ENCODE measurements at places on chromosomes 16 and 17. TPM values are rescaled to one million over a fixed set of nuclear protein-coding genes. Genes with fewer than 3 reads are reported as not detected.

The CD300A gene
- 8.2 TPM for total RNA-seq

The IGSF6 gene
- 8.1 TPM for total RNA-seq

- no peaks in the 10 kb centered on the region for H3K36me3 ChIP-seq
- H3K4me3 ChIP-seq: no peak overlapping the region
- no peaks in the 10 kb centered on the region for H3K27me3 ChIP-seq
- no peaks in the 10 kb centered on the region for H3K4me1 ChIP-seq
- DNase-seq: no peak
- H3K27ac ChIP-seq: no peak overlapping the region
These were observed 3.3 kb downstream of the PHLPP2 start for GRCh38 chr16:71721066-71721740.

- no peaks in the 10 kb centered on the region for H3K27me3 ChIP-seq
- H3K27ac ChIP-seq: no peak overlapping the region
- H3K36me3 ChIP-seq: no peaks in the 10 kb centered on the region
- no peak overlapping the region for H3K4me3 ChIP-seq
- no peaks in the 10 kb centered on the region for H3K4me1 ChIP-seq
These were observed 13.2 kb upstream of the SCNN1B start for GRCh38 chr16:23288726-23289512.

- no peak overlapping the region for H3K4me3 ChIP-seq
- H3K4me1 ChIP-seq: peaks cover 7% of the 10 kb centered on the region
- no peaks in the 10 kb centered on the region for H3K27me3 ChIP-seq
- H3K36me3 ChIP-seq: peaks cover 22% of the 10 kb centered on the region
These were observed 4.3 kb downstream of the POLG2 start for GRCh38 chr17:64492481-64493109.

DNA sequence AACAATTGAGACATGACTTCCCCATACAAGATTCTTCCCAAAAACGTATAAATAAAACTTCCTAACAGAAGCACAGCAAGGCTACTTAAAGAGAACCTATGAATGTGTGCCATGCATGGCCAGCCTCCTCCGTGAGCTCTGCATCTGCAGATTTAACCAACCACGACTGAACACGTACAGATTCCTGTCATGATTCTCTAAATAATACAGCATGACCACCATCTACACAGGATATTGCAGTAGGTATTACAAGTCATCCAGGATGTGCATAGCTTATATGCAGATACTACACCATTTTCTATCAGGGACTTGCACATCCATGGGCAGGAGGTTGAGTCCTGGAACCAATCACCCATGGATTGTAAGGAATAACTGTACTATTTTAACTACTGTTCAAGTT lies 1.4 kb upstream of the QRICH2 start:
- H3K27me3 ChIP-seq: no peaks in the 10 kb centered on the region
- no peak overlapping the region for H3K4me3 ChIP-seq
- no peak overlapping the region for H3K27ac ChIP-seq
- H3K36me3 ChIP-seq: peaks cover 3% of the 10 kb centered on the region

DNA sequence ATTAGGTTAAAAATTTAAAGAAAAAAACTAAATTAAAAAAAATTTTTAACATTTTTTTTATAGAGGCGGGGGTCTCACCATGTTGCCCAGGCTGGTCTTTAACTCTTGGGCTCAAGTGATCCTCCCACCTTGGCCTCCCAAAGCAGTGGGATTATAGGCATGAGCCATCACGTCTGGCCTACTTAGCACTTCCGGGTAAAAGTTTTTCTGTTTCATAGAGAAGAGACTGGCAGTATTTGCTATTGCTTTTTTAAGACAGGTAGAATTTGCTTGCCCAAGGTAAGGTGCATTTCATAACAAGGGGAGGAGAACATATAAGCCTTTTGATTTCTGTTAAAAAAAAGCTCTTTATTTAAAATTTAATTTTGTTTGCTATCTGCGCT lies 12.0 kb upstream of the HAPSTR1 start:
- H3K4me1 ChIP-seq: no peaks in the 10 kb centered on the region
- H3K4me3 ChIP-seq: no peak overlapping the region
- no peak for DNase-seq
- H3K36me3 ChIP-seq: no peaks in the 10 kb centered on the region

- H3K27me3 ChIP-seq: no peaks in the 10 kb centered on the region
- H3K36me3 ChIP-seq: no peaks in the 10 kb centered on the region
- no peaks in the 10 kb centered on the region for H3K4me1 ChIP-seq
- no peak overlapping the region for H3K4me3 ChIP-seq
- no peak overlapping the region for H3K27ac ChIP-seq
These were observed 12.0 kb upstream of the MED13 start for GRCh38 chr17:62076864-62077788.

DNA sequence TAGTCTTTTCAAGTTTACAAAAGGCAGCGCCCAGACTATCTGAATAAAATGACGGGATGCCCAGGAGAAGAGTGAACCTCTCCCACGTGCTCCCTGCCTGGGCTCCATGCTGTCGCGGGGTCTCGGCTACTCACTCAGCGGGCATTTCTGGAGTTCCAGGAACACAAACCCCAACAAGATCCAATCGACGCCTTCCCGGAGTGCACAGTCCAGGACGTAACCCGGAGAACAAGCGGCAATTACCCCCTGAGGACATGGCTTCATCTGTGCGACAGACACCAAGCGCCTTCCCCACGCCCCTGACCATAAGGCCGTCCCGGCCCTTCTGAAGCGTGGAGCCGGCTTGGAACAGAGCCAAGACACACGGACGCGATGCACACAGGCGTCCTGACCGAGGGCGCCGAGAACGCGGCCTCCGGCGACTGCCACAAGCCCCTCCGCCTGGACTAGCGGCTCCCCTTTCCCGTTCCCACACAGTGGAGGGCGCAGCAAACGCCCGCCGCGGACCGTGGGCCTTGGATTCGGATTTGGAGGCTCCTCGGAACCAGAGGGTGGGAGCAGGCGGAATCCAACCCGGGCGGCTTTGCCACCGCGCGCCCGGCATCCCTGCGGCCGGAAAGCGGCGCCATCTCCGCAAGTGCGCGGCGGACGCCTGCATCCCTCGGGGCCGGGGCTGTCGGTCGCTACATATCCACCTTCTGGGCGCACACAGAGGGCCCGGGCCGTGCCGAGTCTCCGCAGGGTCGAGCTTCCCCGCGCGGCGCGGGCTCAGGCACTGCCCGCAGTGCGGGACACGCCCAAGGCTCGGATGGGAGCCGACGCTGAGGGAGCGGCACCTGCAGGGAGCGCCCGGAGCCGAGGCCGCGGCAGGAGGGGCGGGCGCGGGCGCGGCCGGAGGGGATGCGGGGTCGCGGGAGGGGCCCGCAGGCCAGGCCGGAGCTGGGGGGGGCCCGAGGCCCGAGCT lies 725 bp downstream of the ABCA3 start:
- no peaks in the 10 kb centered on the region for H3K36me3 ChIP-seq
- no peak overlapping the region for H3K27ac ChIP-seq
- peak; percentile 79 for DNase-seq
- H3K27me3 ChIP-seq: peaks cover 10% of the 10 kb centered on the region
- no peaks in the 10 kb centered on the region for H3K4me1 ChIP-seq

GRCh38 chr16:54779549-54779948 lies 151.1 kb upstream of the IRX5 start:
- H3K4me3 ChIP-seq: no peak overlapping the region
- H3K4me1 ChIP-seq: no peaks in the 10 kb centered on the region
- H3K27me3 ChIP-seq: no peaks in the 10 kb centered on the region
- H3K36me3 ChIP-seq: no peaks in the 10 kb centered on the region
- H3K27ac ChIP-seq: no peak overlapping the region

DNA sequence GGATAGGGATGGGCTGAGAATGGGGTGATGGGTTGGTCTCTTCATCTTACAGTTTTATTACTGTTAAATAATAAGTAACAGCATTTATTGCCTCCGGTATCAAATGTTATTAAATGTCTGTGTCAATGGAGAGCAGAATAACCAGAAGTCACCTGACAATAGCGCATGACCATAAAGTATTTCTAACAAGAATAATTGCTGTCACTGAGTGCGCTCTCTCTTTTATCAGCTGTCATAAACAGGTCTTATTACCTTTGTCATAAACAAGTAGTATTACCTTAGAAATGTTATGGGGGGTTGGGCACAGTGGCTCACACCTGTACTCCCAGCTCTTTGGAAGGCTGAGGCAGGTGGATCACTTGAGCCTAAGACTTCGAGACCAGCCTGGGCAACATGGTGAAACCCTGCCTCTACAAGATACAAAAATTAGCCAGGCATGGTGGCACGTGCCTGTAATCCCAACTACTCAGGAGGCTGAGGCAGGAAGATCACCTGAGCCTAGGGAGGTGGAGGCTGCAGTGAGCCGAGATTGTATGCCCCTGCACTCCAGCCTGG lies 120.6 kb downstream of the MAP2K6 start:
- no peaks in the 10 kb centered on the region for H3K4me1 ChIP-seq
- H3K27ac ChIP-seq: no peak overlapping the region
- H3K27me3 ChIP-seq: no peaks in the 10 kb centered on the region
- no peak for DNase-seq
- no peak overlapping the region for H3K4me3 ChIP-seq

DNA sequence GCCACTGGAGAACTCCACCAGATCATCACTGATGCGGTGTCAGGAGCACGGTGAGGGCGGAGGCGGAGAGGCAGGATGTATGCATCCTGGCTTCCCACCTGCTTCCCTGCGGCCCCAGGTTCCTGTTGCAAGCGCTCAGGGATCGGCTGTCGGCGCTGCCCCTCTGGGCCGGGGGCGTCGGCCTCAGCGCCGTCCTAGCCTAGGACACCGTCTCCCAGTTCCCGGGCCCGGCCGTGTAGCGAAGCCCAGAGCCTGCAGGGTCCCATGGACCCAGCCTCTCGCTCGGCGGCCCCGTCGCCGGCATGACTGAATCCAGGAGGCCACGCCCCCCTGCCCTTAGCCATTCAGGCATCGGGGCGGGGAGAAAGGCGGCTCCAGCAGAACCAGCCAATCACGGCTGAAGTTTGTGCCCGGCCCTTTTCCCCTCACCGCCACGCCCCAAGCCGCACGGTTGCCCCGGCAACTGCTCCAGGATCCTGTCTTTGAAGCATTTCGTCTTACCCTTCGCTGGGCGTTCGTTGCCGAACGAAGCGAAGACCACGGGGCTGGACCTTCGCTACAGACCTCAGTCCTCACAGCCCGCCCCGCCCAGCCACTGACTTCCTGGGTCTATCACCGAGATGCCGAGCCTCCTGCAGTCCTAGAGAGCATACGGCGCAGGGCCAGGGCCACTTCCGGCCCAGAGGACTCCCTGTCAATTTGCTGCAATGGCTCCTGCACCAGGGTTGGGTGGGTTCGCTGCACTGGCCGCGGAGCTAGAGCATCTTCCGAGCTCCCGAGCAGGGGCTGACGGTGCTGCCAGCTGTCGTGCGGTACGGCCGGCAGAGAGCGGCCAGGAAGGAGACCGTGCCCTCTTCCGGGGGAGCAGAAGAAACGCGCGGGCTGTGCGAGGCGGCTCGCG lies 10.6 kb upstream of the ZNF213 start:
- peaks cover 10% of the 10 kb centered on the region for H3K4me1 ChIP-seq
- H3K27ac ChIP-seq: peak overlapping the region; percentile 65
- H3K4me3 ChIP-seq: peak overlapping the region; percentile 84
- H3K27me3 ChIP-seq: no peaks in the 10 kb centered on the region
- peak; percentile 99 for DNase-seq

GRCh38 chr17:57783338-57783742 lies 38.2 kb upstream of the CCDC182 start:
- no peak overlapping the region for H3K4me3 ChIP-seq
- H3K4me1 ChIP-seq: peaks cover 4% of the 10 kb centered on the region

DNA sequence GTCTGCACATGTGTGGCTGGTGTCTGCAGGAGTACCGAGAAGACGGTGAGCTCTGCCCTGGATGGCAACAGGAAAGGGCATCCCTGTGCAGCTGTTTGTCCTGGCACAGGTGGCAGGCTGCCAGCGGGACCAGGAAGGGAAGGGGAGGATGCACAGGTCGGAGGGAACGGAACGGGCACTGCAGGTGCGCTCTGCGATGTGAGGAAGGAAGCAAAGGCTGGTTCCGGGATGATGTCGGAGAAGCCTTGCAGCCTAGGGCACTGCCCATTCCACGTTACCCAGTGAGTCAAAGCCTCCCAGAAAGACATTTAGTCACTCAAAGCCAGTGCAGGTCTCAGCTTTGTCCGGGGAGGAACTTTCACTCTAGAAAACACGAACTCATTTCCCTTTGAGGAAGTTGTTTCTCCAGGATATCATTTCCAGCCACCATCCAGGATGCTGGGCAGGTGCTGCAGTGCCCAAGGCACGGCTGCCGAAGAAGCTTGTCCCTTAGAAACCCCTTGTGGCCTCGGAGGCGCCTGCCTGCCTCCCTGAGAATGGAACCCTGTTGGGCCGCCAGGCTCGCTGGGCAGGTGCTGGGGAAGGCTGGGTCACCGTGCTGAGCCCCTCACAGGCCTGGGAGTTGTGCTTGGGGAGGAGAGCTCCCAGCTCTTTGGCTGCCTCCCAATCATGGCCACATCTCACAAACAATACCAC lies 4.5 kb upstream of the TMEM235 start:
- no peak for DNase-seq
- H3K36me3 ChIP-seq: no peaks in the 10 kb centered on the region
- no peak overlapping the region for H3K4me3 ChIP-seq

GRCh38 chr17:81424151-81425017 lies 29.1 kb downstream of the BAHCC1 start:
- no peak overlapping the region for H3K4me3 ChIP-seq
- no peaks in the 10 kb centered on the region for H3K4me1 ChIP-seq
- no peak for DNase-seq
- no peaks in the 10 kb centered on the region for H3K36me3 ChIP-seq

The C17orf50 gene
- total RNA-seq: not detected

The CCDC102A gene
- 11.9 TPM for total RNA-seq

GRCh38 chr16:67242138-67242730 lies 5.0 kb downstream of the FHOD1 start:
- DNase-seq: peak; percentile 49
- H3K4me1 ChIP-seq: peaks cover 9% of the 10 kb centered on the region
- no peak overlapping the region for H3K4me3 ChIP-seq
- H3K27ac ChIP-seq: peak overlapping the region; percentile 67
- H3K27me3 ChIP-seq: no peaks in the 10 kb centered on the region
- H3K36me3 ChIP-seq: peaks cover 9% of the 10 kb centered on the region

- no peaks in the 10 kb centered on the region for H3K27me3 ChIP-seq
- H3K4me1 ChIP-seq: no peaks in the 10 kb centered on the region
- H3K4me3 ChIP-seq: no peak overlapping the region
These were observed 669.0 kb upstream of the CA10 start for GRCh38 chr17:52827526-52827925.

DNA sequence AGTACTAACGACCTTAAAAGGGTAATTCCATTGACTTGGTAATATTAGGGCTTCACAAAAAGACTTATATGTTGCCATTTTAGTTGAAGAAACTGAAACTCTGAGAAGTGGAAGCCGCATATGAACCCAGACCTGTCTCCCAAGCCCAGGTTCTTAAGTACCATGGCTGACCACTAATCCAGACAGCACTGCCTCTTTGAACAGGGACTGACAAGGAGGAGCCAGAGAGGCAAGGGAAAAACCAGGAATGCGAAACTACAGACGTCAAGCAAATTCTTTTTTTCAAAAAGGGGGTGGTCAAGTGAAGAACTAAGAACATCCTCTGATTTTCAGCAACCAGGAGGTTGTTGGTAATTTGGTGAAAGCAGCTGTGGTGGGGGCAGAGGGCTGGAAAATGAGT lies 15.2 kb downstream of the CYB5D1 start:
- H3K27ac ChIP-seq: no peak overlapping the region
- no peak for DNase-seq
- no peaks in the 10 kb centered on the region for H3K4me1 ChIP-seq
- no peak overlapping the region for H3K4me3 ChIP-seq
- H3K27me3 ChIP-seq: no peaks in the 10 kb centered on the region

GRCh38 chr16:51450909-51451308 lies 299.8 kb upstream of the SALL1 start:
- no peaks in the 10 kb centered on the region for H3K36me3 ChIP-seq
- no peak overlapping the region for H3K27ac ChIP-seq
- DNase-seq: peak; percentile 71
- peaks cover 2% of the 10 kb centered on the region for H3K4me1 ChIP-seq
- H3K4me3 ChIP-seq: no peak overlapping the region

GRCh38 chr16:68656751-68657150 lies 11.6 kb downstream of the CDH3 start:
- H3K27me3 ChIP-seq: no peaks in the 10 kb centered on the region
- no peak for DNase-seq
- no peaks in the 10 kb centered on the region for H3K36me3 ChIP-seq
- no peaks in the 10 kb centered on the region for H3K4me1 ChIP-seq
- no peak overlapping the region for H3K4me3 ChIP-seq
